Hematopoietic multipotent progenitor cell treated with erythropoietin and hydrocortisone succinate and interleukin-3 and kit ligand, for 4 days (in vitro differentiated cells): ENCODE measurements at places on chromosomes 7 and 10.
A peak's percentile ranks its signal among the peaks of the same experiment; 100 is the strongest.

- DNase-seq = peak; percentile 15
These were observed 29.0 kb upstream of the WDFY4 start for GRCh38 chr10:48655411-48656240.

- DNase-seq = peak; percentile 77
These were observed 43.8 kb downstream of the ARL4A start for GRCh38 chr7:12731214-12731656.

GRCh38 chr10:97759946-97760345 lies 11.9 kb downstream of the SFRP5 start:
- no peak for DNase-seq

DNA sequence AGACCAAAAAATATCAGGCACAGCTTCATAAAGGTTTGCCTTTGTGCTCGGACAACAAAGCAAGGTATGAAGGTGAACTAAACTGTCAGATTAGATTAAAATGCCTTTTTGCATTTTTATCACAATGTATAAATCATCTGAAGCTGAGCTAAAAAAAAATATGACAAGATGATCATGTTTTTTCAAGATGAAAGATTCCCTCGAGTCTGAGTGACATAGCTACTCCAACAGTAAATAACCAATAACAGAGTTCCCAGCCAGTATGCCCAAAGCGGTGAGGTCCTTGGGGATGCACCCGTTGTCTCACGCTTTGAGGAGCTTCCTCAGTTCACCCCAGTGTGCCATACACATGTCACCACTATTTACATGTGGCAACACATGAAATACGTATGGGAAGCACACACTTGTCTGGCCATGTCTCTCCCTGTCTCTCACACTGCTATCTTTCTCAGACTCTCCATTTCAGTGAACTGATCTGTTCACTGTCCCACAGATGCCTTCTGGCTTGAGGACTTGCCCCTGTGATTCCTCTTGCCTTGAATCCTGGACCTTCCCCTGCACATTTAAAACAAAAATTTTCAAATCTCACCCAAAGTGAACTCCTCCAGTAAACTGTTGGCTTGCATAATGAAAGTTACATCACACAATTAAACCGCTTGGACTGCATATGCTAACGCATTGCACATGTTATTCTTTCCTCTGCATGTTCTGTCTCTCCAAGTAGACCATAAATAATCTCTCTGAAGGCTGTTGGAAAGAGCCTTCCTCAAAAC lies 2.6 kb upstream of the PIK3CG start:
- DNase-seq = peak; percentile 57
